ENCODE measurements at places on chromosomes 13 and 19. TPM values are rescaled to one million over a fixed set of nuclear protein-coding genes. Genes with fewer than 3 reads are reported as not detected.
A peak's percentile ranks its signal among the peaks of the same experiment; 100 is the strongest.

- no peak for DNase-seq
- H3K4me3 ChIP-seq, result no peak overlapping the region
- peaks cover 30% of the 10 kb centered on the region for H3K36me3 ChIP-seq
- H3K27me3 ChIP-seq, result no peaks in the 10 kb centered on the region
These were observed 17.7 kb downstream of the INTS6 start for GRCh38 chr13:51435002-51435578.

- peaks cover 4% of the 10 kb centered on the region for H3K4me1 ChIP-seq
- no peaks in the 10 kb centered on the region for H3K27me3 ChIP-seq
- H3K27ac ChIP-seq, result no peak overlapping the region
These were observed 731.8 kb upstream of the ARGLU1 start for GRCh38 chr13:107299717-107300116.

GRCh38 chr13:58313219-58313618 lies 681.7 kb downstream of the PCDH17 start:
- no peak for DNase-seq
- no peak overlapping the region for H3K27ac ChIP-seq
- no peak overlapping the region for H3K4me3 ChIP-seq

- H3K4me3 ChIP-seq, result no peak overlapping the region
- no peaks in the 10 kb centered on the region for H3K27me3 ChIP-seq
- peak; percentile 63 for DNase-seq
- H3K27ac ChIP-seq, result peak overlapping the region; percentile 56
- peaks cover 40% of the 10 kb centered on the region for H3K36me3 ChIP-seq
- peaks cover 81% of the 10 kb centered on the region for H3K4me1 ChIP-seq
These were observed 151.3 kb downstream of the LMO7 start for GRCh38 chr13:75787249-75787928.

DNA sequence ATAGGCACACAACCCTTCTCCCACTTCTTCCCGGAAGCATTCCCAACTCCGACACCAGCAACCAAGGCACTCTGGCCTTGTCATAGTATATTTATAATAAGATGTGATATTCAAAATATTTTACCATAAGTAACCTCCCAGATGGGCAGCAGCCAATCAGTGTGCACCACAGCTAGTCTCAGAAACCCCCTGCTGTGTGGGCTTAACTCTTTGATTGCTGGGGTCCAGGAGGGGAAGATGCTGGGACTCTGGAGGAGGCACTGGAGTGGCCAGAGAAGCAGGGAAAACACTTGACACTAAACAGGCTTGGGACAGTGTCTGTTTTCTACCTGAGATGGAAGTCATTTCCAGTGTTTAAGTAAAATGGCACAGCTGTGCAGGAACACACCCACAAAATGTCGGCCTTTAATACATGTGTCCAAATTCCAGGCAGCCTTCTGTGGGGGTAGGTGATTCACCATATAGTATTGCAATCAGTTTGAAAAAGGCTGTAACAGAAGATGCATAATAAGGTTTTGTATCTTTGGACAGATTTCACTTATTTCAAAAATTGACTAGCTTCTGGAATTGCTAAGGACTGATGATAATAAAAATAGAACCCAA lies 100.7 kb downstream of the MBNL2 start:
- H3K27me3 ChIP-seq, result no peaks in the 10 kb centered on the region
- H3K4me1 ChIP-seq, result peaks cover 21% of the 10 kb centered on the region
- DNase-seq, result no peak
- H3K36me3 ChIP-seq, result no peaks in the 10 kb centered on the region
- no peak overlapping the region for H3K4me3 ChIP-seq
- H3K27ac ChIP-seq, result peak overlapping the region; percentile 24

GRCh38 chr19:36059180-36059910 lies 4.6 kb downstream of the WDR62 start:
- no peak for DNase-seq
- H3K4me1 ChIP-seq, result peaks cover 13% of the 10 kb centered on the region
- no peak overlapping the region for H3K27ac ChIP-seq
- H3K27me3 ChIP-seq, result no peaks in the 10 kb centered on the region
- peaks cover 14% of the 10 kb centered on the region for H3K36me3 ChIP-seq

GRCh38 chr13:106187501-106188095 lies 347.9 kb downstream of the EFNB2 start:
- no peak for DNase-seq
- H3K27me3 ChIP-seq, result no peaks in the 10 kb centered on the region
- no peaks in the 10 kb centered on the region for H3K36me3 ChIP-seq
- no peak overlapping the region for H3K27ac ChIP-seq
- no peak overlapping the region for H3K4me3 ChIP-seq

Gene CEACAM16
- under 0.01 TPM for total RNA-seq

All from osteoblast (primary cell).